ENCODE measurements at places on chromosomes 1 and 21.

DNA sequence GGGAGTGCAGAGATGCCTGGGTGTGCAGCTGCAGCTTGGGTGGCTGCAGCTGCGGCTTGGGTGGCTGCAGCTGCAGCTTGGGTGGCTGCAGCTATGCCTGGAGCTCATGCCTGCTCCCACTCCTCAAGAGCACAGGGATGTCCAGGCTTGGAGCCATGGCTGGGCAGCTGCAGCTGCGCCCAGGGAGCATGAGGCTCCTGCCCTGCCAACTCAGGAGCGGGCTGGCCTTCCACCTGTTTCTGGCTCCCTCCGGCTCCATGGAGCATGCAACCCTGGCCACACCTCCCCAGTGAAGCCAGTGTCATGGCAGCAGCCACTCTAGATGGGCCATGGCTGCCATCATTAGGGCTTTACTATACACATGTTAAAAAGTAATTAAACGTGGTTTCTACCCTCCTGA is 21.1 kb downstream of the GBP1 start:
- no peak for DNase-seq

DNA sequence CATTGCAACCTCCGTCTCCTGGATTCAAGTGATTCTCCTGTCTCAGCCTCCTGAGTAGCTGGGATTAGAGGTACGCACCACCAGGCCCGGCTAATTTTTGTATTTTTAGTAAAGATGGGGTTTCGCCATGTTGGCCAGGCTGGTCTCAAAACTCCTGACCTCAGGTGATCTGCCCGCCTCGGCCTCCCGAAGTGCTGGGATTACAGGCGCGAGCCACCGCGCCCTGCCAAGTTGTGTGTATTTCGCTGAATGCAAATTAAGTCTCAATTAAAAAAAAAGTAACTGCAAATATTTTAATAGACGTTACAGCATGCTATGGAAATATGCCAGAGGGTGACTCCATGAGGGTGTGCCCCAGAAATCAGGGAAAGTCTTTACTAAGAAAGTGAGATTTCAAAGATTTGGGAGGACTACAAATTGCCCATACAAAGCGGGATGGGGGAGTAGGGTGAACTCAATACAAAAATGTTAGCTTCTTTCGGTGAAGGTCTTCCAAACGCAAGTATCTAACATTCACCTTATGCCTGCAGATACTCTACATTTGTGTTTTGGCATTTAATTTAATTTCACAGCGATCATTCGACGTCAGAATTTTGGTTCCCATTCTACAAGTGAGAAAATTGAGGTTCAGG is 85.6 kb downstream of the NKAIN1 start:
- DNase-seq, result no peak

DNA sequence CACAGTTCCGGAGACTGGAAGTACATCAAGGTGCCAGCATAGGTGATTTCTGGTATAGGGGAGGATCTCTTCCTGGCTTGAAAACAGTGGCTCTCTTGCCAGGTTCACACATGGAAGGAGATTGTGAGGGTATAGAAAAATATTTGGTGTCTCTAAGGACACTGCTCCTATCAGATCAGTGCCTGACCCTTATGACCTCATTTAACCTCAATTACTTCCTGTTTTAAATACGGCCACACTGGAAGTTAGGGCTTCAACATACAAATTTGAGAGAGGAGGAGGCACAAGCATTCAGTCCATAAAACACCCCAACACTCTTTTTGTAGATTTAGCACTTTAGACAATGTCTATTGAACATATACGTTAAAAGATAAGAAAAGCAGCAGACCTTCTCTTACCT is 37.0 kb downstream of the COL6A1 start:
- DNase-seq, result no peak

DNA sequence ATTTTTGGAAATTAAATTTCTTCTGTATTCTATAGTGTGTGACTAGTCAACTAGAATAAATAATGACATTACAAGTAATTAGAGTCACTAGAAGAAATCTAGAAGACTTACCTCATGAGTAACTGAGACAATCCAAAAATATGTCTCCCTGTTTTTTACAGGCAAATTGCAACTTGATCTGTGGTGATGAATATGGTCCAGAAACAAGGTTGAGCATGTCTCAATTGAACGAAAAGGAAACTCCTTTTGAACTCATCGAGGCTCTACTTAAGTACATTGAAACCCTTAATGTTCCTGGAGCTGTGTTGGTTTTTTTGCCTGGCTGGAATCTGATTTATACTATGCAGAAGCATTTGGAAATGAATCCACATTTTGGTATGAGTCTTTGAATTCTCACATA is 36.7 kb downstream of the DHX9 start:
- no peak for DNase-seq

GRCh38 chr1:175530622-175531375 is 212.6 kb downstream of the TNR start:
- no peak for DNase-seq

DNA sequence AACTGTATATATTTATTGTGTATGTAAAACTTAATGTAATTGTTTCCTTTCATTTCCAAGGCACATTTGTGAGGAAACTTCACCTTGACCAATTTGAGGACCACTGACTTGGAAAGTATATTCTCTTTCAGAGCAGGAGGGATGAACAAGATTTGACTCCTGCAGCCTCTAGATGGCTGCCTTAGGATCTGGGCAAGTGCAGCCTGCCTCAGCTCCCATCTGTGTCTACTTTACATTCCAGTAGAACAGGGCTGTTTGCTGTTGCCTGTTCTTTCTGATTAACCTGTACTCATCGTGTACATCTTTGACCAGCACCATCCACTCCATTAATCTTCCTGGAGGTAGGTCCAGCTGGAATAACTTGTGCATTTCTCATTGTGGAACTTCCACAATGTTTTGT is 312.8 kb downstream of the HLX start:
- DNase-seq, result no peak

DNA sequence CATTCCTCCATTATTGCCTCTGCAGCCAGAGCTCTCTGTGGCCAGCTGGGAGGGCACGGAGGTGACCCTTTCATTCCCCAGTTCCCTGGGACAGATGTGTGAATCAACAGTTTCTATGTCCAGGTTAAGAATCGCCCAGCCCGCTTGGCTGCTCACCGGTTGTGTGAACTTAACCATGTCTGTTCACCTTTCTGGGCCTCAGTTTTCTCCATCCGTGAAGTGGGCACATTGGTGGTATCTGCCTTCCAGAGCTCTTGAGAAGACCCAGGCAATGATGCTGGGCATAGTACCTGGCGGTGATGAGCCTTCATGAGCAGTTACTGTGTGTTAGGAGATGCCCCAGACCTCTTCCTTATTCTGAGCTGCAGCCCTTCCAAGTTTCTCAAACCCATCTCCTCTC is 238.3 kb downstream of the MATN1 start:
- no peak for DNase-seq

GRCh38 chr1:70496181-70496580 is 85.1 kb downstream of the CTH start:
- no peak for DNase-seq

DNA sequence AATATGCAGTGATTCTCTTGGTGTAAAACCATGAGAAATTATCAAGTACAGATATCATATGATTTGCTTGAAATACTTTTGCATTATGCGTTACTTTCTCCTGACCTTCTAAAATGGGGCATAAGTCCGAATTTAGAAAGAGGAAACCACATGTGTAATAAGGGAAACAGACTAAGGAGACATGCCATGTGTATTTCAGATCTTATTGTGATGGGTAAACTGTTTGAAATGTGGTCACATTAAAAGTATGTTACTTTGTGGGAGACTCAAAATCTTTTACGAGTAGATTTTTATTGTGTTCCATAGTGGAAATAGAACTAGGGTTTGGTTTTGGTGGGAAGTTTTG is 173.0 kb downstream of the NFIA start:
- DNase-seq, result no peak

DNA sequence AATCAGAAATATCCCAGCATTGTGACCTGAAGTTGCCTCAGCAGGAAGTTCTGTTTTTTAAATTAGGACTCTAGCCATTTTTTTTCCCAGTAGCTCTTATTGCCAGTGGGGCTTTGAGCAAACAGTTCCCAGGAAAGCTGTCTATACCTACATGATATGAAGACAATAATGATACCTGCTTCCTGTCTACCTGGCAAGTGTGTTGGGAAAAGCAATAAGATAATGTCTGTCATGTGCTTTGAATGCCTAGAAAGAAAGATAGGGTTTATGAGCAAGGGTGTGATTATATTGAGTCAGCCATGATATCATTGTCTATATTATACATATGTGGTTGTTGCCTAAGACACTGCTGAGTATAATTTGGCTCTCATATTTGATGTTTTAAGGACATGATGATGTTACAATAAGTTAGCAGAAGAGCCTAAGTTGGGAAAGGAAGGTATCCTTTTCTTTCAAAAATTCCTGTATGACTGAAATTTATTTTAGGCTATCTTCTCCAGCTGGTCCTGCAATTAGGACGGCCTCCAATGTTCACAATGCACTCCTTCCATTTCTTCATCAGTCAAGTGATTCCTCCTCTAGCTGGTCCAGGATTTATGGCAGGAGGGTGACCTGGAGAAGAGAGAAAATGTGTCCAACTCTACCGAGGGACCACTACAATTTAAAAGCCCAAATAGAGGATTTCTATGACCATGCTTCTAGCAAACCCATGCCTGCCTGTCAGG is 99.6 kb upstream of the CDC42BPA start:
- DNase-seq, result no peak

Data from NCI-H774 (cell line).